ENCODE measurements at places on chromosomes 7 and 10.

DNA sequence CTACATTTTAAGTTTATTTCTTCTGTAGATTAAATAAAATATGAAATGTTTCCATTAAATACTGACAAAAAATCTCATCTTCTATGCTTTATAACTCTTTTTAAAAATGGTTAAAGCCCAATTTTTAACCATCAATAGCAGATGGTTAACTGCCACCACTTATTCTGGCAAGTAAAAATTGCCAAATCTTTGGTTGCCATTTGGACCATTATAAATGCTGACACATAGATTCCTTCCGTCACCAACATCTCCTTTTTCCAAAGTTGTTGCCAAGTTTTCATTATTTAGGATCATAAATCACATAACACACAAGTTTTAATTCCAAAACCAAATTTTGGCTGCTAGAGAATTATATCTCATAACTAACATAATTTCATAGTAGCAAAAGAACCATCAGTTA, 1614.3 kb downstream of the REEP3 start:
- DNase-seq = no peak

DNA sequence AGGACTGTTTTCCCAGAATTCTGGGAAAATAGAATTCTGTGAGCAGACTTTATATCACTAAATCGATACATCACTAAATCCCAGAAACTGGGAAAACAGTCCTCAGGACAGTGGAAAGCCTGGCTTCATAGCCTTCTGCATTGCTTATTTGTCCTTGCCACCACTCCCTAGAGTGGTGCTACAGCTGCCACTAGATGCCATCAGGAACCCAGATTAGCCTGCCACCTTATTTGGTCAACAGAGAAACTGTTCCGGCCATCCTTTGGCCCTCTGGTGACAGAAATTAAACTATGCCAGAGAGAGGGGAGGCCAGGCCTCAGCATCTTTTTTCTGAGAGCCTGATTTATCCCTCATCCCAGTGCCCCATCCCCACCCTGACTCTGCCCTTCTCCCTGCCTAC, 19.6 kb upstream of the NFKB2 start:
- DNase-seq = no peak

DNA sequence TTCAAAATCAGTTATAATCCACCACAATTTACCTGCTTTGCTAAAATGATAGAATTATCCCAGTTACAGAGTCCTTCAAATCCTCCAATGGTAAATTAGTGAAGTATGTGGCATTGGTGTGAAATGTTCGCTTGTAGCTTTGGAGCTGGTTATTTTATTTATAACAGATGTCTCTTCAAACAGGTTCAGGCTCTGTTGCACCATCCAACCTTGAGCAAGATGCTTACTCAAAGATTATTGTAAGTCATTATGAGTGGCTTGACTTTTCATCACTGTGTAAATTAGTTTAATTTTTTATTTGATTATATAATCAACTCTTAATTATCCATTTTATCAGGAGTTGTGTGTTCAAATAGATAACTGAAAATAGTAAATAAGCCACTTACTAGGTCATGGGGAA, 99.4 kb downstream of the BTRC start:
- no peak for DNase-seq

DNA sequence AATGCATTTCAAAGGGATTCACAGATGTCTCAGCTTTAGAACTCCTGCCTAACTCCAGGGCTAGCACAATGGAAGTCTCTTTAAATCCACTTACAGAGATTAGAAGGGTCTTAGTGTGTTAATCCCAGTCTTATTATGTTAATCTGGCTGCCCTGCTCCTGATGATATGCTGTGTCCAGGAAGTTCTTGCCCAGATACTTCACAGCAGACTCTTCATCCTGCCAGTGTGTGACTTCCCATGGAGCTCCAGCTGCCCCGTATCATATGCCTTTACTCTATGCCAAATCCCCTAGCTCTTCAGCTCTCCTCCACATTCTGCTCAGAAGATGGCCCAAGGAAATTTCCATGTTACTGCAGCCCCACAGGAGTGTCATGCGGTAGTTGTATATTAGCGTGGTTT, 533.8 kb downstream of the GALNT17 start:
- no peak for DNase-seq

GRCh38 chr10:28897617-28898464, 220.5 kb downstream of the BAMBI start:
- no peak for DNase-seq

- DNase-seq = no peak
These were observed 40.2 kb downstream of the ANKRD61 start for GRCh38 chr7:6071406-6071805.

GRCh38 chr10:15868006-15868405, 7.7 kb upstream of the MINDY3 start:
- DNase-seq = no peak

GRCh38 chr7:138138244-138138643, 62.0 kb downstream of the AKR1D1 start:
- no peak for DNase-seq

DNA sequence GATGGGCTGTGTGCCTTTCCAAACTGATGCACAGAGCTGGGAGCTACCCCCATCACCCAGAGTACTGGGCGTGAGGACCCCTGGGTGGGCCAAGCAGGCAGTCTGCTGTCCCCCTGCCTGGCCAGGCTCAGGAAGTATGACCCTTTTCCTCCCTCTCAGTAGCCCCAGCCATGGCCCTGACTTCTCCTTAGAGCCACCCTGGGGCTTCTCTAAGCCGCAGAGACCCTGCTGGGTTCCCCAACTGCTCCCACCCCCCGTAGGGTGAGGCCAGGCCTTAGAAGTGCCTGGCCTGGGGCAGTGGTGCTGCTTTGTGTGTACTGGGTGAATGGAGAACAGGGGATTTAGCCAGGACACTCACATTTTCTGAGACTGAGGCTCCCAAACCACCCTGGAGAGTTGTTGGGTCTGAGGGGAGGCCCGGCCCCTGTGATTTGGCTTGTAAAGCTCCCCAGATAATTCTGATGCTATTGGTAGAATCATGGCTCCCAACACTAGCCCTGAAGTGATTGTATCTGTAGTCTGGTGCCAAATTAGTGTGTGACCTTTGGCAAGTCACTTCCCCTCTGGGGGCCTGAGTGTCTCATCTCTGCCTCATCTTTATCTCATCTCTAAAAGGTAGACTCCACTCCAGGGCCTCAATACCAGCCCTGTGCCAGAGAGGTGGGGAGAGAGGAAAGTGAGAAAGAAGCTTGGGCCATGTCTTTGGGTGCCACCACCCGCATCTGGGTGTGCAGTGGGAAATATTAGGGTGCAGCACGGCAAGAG, 99.7 kb upstream of the PPIF start:
- DNase-seq = no peak

DNA sequence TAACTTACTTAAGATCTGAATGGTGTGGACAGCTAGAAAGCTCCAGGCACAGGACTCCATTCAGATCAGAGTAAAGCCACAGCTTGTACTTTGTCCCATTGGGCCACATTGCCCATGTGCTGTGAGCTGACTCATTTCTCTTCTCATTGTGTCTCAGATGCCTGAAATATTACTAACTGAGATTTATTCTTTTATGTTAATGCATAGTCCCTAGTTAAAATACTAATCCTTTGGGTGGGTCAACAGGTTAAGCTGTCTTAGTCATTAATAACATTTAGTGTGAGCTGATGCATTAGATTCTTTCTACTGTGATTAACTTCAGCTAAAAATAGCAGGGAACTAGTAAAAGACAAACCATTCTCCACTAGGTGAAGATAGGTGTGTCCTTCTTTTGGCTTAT, 104.7 kb upstream of the ARMC3 start:
- DNase-seq = peak; percentile 75

GRCh38 chr7:24591152-24591551, 17.9 kb downstream of the PALS2 start:
- no peak for DNase-seq

DNA sequence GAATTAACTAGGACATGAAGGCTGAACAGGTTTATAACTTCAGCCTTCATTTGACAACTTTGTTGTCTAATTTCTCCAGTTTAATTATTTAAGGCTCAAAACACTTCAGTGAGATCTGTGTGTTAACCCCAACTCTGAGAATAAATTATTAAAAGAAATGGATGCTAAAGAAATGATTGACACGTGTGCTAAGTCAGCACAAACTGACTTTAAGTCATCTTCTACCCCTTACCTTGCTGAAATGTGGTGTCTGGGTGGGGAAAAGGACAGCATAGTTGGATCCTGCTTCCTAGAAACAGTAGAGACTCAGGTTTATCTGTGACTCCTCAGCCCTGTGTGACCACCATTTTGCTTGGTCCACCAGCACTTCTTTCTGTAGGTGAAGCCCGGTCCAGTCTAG, 324.8 kb upstream of the NPSR1 start:
- no peak for DNase-seq

GRCh38 chr7:79855172-79855571, 279.5 kb upstream of the GNAI1 start:
- DNase-seq = no peak

- no peak for DNase-seq
These were observed 81.7 kb downstream of the ABCA13 start for GRCh38 chr7:48252995-48253394.

DNA sequence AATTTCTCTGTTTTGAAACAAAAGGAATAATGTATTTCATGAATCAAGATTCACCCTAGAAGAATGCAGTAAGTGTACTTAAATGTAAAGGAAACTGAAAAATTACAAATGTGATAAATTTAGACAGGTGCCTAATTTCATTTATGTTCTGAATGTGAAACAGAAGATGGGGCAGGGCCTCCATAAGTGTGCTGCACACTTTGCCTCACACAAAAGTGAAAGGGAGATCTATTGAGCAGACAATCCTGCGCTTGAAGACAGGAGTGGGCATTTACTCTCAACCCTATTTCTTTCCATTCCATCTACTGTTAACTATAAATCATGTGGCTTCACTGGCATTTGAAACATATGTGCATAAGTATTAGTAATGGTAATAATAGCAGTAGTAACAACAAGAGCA, 36.2 kb downstream of the GNG11 start:
- no peak for DNase-seq

DNA sequence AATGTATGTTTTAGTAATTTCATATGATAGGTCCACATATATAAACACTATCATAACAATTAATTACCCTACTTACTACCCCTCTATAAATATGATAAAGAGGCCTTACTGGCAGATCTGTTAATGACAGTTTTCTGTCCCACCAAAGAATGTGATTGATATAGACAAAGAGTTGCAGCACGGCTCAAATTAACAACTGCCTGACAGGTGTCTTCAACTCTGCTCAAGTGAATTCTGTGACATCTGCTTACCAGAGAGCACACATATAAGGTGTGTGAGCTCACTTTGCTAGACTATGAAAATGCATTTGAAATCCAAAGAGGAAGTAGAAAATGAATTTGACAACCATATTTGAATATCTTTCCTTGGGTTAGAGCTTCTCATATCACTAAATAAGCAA, 36.6 kb downstream of the CACNA2D1 start:
- no peak for DNase-seq

- DNase-seq = no peak
These were observed 107.5 kb downstream of the ADAM22 start for GRCh38 chr7:88041583-88041982.

GRCh38 chr10:78910886-78911285, 157.9 kb upstream of the ZMIZ1 start:
- no peak for DNase-seq

DNA sequence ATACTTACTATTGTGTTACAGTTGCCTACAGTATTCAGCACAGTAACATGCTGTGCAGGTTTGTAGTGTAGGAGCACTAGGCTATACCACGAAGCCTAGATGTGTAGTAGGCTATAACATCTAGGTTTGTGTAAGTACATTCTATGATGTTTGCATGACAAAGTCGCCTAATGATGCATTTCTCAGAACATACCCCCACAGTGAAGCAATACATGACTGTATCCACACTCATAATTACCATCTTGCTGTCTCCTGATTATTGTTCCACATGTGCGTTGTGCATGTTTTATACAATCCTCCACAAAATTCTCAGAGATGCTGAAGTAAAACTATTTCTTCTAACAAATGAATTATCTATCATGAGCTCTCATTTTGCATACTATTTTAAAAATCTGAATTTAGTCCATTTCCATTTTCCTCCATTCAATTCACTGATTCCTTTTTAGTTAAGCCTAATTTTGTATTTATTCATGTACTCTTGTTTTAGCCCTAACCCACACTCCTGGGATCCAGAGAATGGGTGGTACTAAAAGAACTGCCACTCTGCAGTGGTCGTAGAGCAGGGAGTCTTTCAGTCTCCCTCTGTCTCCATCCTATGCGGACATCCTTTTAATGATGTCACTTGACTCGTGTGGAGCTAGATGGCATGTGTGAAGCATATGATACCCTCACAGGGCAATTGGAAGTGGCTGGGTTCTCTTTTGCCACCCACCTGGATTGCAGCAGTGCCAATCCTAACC, 67.6 kb upstream of the CAV2 start:
- no peak for DNase-seq

DNA sequence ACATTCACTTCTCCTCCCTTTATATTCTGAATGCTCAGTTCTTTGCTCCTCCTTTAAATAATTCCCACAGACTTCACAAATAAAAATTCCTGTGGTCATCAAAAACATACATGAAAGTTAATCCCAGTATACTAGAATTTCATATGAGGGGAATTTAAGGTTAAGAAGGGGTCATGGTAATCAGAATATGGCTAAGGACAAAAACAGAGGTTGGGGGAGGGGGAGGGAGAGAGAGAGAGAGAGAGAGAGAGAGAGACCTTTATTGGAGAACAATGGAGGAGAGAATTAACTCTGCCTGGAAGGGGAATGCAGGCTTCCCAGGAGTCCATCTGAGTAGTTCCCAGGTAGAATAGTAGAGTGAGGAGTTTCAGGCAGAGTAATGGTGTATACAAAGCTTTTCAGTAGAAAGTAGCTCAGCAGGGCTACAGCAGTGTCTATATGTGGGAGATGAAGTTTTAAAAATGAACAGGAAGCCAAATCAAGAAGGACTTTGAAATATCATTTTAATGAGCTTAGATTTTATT, 5.2 kb upstream of the CUBN start:
- DNase-seq = no peak

- DNase-seq = no peak
These were observed 134.4 kb downstream of the SLC16A9 start for GRCh38 chr10:59575269-59575668.

DNA sequence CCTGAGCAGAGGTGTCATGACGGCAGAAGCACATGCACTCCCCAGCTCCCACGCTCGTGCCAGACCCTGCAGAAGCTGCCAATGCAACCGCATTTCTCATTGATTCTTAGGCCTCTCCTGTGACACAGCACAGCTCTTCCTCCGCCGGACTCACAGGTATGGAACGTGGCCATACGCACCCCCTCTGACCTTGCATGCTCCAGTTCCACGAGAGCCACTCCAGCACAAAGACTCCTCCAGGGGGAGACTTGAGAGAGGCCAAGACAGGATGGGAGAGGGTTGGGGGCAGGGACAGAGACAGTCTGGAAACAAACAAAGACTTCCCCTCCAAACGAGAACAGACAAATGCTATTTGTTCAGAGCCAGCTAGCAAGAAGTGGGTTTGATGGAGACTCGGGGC, 124.3 kb upstream of the PPP2R2D start:
- no peak for DNase-seq

- DNase-seq = no peak
These were observed 432.6 kb downstream of the TNS3 start for GRCh38 chr7:47149208-47149839.

GRCh38 chr10:92891885-92892690, 43.8 kb downstream of the EXOC6 start:
- DNase-seq = peak; percentile 32

- DNase-seq = no peak
These were observed 1.7 kb downstream of the ESYT2 start for GRCh38 chr7:158827411-158828132.

- DNase-seq = no peak
These were observed 559.6 kb downstream of the GATA3 start for GRCh38 chr10:8614054-8614565.

Data from GM04504 (cell line).